ENCODE measurements at places on chromosomes 1 and 21.

DNA sequence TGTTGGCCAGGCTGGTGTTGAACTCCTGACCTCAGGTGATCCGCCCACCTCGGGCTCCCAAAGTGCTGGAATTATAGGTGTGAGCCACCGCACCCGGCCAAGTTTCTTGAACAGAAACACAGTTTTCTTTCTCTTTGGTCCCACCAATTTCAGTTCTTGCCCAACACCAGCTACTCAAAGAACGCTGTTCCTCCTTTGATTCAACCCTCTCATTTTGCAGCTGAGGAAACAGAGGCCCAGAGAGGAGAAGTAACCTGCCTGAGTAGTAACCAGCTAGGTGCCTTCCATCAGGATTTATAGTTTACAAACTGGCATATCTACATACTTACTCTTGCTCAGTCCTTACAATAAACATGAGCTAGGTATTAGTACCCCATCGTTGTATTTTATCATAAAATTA lies 119.9 kb downstream of the SYF2 start:
- no peak for DNase-seq

DNA sequence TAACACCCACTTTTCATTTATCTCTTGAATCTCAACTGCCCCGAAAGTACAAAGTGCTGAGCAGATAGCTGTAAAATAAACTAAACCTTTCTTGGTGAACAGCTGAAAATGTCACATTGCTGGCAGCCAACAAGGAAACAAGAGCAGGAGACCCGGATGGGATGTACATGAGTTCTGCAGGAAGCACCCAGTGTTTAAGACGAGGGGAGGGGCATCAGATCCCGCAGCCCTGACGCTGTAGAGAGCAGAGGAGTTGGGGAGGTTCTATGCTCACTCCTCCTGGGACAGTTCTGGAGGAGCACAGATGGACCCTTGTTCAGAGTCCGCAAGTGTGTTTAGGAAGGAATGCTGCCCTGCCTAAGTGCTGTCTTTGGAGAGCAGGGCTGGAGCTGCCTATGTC lies 32.0 kb upstream of the EPHA8 start:
- DNase-seq: no peak

GRCh38 chr1:42735056-42735455 lies 5.0 kb downstream of the CLDN19 start:
- no peak for DNase-seq

GRCh38 chr21:43323244-43324005 lies 103.5 kb downstream of the SIK1 start:
- no peak for DNase-seq

GRCh38 chr1:81409262-81409661 lies 391.5 kb upstream of the ADGRL2 start:
- DNase-seq: no peak

All from activated CD8-positive, alpha-beta memory T cell treated with anti-CD3 and anti-CD28 coated beads for 1 hour (primary cell).